ENCODE measurements at places on chromosomes 11 and 22.
A peak's percentile ranks its signal among the peaks of the same experiment; 100 is the strongest.

DNA sequence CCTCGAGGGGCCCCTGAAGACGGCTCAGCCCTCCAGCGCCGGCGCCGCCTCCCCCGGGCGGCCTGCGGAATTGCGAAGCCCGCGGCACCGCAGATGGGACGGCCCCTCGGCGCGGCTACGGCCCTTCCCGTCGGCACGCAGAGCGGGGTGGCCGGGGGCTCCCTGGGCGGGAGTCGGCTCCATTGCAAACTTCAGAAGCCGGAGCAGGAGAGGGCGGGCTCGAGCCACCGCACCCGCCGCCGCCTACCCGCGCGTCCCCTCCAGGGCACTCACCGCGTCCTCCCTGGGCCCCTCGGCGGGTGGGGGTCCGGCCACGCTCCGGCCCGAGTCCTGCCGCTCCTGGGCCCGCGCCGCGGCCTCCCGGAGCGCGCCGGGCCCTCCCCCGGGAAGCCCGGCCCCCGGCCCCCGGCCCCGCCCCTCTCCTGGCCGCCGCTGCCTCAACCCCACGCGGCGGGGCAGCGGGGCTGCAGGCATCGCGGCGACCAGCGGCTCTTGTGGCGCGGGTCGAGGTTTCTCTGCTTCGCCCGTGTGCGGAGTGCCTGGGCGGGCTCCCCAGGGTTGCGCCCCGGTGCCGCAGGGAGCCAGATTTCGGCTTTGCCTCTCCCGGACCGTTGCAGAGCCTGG lies at the start of gene PACSIN3:
PACSIN3 (minus strand) TSS at position 359 of the 624 bp plus-strand sequence. CDS start 3,707 bp downstream, outside the sequence.
- DNase-seq, result no peak

DNA sequence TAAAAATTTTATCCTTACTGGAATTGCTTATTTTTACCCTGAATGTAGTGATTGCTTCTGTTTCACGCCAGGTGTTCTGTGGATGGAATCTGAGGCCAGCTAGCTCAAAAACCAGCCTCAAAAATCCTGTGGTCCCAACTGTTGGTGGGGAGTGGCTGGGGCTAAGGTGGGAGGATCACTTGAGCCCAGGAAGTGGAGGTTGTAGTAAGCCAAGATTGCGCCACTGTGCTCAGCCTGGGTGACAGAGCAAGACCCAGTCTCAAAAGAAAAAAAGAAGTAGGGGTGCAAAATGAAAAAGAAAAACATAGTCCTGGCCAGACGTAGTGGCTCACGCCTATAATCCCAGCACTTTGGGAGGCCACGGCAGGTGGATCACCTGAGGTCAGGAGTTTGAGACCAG lies 27.0 kb upstream of the SLC5A1 start:
- no peak for DNase-seq

DNA sequence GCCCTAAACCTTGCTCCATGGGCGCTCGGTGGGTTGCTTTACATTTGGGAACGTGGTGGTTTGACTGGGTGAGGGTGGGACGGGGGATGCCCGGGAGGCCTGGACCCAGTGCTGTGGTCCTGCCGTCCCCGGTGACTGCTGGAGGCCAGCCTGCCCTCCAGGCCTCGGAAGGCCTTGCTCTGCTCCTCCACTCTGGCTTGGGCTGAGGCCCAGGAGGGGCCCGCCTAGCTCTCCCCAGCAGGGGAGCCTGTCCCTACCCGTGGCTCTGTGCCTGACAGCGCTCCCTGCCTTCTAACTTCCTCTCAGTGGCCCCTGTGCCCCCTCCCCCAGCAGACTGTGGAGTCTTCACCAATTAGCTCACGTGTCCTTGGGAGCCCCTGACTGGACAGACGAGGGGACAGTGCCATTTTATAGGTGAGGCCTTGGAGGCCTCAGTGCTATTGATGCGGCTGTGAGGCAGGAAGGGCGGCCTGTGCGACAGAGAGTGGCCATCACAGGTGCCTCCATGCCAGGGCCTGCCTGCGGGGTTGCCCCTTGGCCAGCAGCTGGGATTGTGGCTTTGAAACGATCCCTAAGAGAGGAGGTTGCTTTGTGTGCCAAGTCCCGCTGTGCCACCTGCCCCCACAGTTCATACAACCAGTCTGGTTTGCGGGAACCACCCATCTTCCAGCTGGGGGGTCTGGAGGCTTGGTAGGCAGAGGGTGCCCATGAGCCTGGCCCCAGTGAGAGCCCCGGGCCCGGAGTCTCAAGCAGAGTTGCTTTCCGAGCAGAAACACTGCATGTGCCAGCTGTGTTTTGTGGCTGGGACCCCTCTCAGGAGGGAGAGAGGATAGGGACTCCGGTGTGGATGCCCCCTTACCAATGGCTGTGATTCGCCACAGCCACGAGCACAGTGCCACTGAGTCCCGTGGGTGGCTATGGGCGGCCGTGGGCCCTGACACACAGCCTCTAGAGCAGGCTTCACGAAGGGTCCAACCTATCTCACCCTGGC lies 17.7 kb downstream of the TPCN2 start:
- DNase-seq, result no peak

GRCh38 chr11:20097319-20098221 lies 62.7 kb downstream of the DBX1 start:
- peak; percentile 84 for DNase-seq

- DNase-seq, result peak; percentile 39
Measured at GRCh38 chr11:124080327-124081001, 34.8 kb upstream of the VWA5A start.

DNA sequence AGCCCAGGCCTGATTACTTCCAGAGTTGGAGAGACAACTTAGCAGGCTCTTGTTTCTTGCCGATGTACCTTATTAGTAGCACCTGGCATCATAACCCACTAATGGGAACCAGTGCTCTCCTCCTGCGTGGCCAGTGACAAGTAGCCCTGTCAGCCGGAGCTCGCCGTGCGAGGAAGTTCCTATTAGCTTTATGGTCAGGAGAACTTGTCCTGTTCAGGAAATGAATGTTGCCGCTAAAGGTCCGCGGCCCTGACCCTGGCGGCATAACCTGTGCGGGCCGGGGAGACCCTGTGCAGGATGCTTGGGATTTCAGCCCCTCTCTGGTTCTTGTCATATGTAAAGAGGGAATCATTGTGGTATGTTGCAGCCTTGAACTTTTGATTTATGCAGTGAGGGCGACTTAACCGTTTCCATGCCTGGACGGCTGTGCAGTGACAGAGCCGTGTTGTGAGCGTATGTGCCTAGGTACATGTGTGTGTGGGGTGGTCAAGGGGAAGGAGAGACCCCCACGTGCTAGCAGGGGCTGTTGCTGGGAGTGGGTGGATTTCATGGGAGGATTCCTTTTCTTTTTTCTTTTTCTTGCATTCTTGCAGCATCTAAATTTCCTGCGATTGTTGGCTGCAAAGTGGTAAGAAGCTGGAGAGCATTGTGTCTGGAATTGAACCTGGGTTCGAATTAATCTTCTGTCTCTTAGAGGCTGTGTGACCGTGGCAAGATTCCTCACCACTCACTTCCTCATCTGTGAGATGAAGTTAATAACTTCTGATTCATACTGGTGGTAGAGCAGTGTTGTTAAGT lies 15.2 kb downstream of the ZBTB16 start:
- DNase-seq, result no peak

- peak; percentile 66 for DNase-seq
Measured at GRCh38 chr11:127651175-127651887, 650.8 kb upstream of the KIRREL3 start.

DNA sequence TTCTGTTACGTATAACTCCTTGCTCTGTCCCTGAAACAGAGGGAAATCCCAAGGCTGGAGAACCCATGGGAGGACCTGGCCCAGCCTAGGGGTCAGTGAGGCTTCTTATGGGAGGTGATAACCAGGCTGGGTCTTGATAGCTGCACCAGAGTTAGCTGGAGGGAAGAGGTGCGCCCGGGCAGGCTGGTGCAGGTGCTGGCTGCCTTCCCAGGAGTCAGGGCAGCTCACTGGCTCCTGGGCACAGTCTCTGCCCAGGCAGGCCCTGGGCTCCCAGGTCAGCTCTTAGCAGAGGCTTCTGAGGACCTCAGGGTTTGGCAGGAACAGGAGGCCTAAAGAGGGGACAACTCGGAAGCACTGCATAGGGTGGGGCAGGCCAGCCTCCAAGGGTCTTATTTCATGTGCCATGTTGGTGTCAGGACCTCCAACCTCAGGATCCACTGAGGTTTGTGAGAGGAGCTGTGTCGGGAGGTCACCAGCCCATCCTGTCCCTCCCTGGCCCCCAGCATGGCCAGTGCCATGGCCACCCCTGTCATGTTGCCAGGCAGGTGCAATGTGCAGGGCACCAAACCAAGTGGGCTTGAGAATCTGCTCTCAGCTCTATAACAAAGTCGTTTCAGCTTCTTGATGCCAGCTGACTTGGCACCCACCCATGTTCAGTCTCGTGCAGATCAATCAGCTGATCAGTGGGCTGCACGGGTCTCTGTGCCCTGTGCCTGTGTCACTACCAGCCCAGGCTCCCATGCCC lies 20.5 kb upstream of the CELSR1 start:
- DNase-seq, result no peak

DNA sequence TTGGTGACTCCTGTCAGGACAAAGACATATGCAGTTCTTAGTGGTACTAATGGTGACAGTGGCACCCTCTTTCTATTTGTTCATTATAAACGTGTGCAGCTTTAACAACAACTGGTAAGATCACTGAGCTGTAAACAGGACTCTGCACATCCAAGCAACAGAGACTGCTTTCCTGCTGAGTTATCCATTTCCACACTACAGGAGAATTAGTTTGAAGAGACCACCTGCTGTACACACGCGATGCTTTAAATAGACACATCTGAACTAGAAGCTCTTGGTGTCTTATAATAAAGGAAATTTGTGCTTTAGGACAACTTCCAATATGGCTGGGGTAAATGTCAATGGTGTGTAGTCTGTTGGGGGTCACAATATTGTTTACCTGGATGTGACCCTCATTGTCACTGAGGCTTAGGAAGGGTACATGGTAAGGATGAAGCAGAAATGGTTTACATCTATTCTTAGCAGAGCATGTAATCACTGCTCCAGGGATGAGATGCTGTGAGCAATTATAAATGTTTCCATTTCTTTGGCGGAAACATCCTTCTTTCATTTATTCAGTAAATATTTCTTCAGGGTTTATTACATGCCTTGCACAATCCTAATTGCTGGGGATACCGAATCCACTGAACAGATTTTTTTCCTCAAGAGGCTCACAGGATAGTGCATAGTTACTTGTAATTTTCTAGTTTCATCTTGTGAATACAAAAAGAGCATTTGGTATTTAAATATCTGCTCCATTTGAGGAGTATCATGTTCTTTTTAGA lies 354.0 kb upstream of the CCDC90B start:
- no peak for DNase-seq

DNA sequence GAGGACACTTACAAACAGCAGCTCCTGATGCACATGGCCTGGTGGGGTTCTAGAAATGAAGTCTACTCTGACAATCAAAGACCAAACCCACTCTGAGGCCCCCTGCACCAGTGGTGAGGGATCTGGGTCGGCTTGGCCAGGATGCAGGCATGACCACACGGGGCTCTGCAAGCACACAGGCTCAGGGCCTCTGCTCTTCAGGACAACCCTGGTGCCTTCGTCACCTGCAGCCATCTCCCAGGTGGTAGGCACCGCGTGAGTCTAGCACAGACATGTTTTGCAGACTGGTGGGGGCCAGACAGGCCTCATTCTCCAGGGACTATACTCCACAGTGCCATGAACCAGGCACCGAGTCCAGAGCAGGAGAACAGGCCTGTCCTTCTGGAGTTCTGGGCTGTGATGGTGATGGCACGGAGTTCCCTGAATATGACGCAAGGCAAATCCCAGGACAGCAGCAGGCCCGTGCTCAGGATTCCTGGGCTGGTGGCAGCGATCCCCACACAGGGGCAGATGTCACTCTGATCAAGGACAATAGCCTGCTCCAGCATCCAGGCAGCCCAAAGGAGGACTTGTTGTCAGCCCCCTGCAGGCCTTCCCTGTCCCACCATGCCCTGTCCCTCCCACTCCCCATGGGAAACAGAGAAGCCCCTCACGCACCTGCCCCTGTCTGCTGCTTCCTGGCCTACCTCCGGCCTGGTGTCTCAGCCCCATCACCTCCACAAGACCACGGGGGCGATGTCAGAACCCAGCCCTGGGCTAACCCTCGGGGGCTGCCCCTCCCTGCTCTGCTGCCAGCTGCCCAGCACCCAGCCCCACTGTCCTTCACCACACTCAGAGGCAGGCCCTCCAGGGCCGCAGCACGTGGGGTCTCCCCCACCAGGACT lies 36.1 kb downstream of the GNB1L start:
- DNase-seq, result no peak

DNA sequence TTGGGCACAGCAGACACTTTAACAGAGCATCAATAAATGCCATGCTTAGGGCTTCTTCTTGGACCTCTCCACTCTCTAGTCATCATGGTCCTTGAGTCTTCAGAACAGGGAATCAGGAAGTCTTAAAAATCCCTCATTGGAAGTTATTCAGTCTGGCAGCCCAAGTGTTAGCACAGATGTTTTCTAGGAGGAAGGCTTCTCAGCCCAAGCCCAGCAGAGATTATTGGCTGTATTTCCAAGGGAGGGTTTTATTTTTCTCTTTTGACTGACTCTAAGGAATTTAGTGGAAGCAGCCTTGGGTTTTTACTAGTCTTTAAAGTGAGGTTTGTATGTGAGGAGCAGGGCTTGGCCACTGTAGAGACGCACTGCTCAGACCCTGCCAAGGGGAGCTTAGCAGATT lies 41.9 kb downstream of the CEP164 start:
- no peak for DNase-seq

DNA sequence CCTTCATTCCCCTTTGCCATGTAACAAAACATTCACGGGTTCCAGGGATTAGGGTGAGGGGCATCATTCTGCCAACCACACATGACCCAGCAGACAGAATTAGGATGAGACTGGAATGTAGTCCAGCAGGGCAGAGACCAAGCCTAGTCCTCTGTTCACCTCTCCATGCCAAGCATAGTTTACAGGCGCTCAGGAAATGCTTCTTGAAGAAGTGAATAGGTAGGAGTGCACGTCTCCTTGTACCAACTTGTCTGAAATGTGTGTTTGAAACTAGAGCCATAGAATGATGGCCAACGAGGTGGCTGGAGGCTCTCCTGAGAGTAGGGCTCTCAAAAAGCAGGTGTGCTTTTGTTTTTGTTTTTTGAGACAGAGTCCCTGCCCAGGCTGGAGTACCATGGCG lies 8.2 kb downstream of the SPINDOC start:
- no peak for DNase-seq

DNA sequence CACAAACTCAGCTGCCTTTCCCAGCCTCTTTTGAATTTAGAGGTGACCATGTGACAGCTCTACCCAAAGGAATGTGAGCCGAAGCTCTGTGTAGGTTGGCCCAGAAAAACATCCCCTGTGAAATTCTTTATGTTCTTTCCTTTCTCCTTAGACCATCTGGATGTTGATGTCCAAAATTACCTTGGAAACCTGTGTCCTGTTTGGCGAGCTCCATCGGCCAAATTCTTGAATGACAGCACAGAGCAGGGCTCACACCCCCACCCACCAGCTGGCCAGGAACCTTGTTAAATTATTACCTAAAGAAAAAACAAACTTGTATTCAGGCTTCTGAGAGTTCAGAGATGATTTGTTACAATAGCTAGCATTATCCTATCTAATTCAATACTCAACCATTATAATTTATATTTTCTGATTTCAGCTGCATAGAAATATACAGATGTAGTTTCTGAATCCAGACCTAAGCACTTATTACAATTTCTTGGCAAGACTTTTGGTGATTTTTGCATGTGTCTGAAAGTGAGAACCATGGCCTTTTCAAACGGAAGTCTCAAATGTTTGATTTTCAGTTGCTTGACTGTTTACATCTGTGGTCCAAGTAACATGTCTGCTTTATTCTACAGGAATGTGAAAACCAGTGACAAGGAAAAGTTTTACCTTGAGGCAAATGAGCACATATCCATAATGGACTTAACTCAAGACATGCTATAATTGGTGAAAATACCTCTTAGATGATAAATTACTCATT lies 554.2 kb downstream of the NTM start:
- peak; percentile 76 for DNase-seq

GRCh38 chr11:46389450-46390330 lies 1.9 kb downstream of the CHRM4 start:
- peak; percentile 59 for DNase-seq

GRCh38 chr11:124839128-124839971 lies 25.9 kb upstream of the ROBO3 start:
- DNase-seq, result no peak
